ENCODE measurements at places on chromosomes 4 and X.

GRCh38 chr4:139774759-139775487, 109.3 kb downstream of the MGST2 start:
- no peak for DNase-seq

DNA sequence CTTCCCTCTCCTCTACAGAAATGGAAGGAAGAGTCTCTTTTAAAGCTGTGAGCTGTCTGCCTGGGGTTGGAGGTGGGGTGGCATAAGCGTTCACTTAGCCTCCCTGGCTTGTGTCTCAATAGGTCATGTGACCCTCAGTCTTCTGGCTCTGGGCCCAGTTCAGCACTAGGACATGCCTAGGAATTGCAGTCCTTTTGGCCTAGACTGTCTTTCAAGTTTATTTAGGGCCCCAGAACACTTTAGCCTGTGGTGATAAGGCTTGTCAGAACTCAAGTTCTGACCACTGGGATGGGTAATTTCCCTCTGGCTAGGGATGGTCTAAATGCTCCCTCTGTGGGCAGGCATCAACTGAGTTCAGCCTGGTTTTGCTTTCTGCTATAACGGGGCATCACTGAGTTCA, 34.3 kb upstream of the ARMCX4 start:
- no peak for DNase-seq

DNA sequence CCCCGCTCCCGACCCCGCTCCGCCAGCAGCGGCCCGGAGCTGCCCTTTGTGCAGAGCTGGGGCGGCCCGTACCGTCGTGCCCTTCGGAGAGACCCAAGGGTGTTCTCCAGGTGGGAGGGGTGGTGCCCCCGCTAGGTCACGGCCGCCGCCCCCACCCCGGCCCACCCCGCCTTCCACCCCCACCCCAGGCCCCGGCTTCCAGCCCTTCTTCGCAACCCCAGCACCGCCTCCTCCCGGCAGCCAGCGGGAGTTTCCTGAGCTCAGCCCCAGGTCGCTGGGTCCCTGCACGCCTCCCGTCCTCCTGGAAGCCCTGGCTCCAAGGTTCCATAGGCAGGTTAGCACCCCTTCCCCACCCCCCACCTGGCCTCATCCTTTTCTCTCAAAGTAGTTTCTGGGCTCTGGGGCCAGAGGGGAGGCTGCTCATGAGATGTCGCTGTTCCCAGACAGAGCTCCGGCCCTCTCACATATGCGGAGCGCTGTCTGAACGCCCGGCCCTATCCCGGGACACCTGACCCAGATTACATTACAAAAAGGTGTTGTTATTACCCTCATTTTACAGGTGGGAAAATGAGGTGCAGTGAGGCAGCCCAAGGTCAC, 25.2 kb upstream of the FGFR3 start:
- peak; percentile 33 for DNase-seq

GRCh38 chrX:20498851-20499635, 232.3 kb upstream of the RPS6KA3 start:
- no peak for DNase-seq

- no peak for DNase-seq
Observed at GRCh38 chrX:49269767-49270248, at the start of gene PPP1R3F. TSS of gene PPP1R3F (plus strand) at chrX:49269793. CDS start at chrX:49269870, 77 bp downstream.

DNA sequence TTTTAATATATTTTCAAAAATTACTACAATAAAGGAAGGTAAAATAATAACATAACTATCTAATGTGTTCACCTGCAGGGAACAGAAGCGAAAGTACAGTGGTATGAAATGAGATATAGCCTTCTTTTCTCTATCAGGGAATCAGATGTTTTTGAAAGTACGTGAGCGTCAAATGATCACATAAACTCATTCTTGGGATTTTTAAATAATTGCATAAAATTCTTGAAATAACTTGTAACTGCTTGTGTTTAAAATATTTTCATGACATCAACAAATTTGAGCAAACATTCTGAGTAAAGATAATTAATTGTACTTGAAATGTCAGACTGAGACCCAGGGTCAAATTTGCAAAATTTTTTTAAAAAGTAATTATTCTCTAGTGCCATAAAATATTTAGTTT, 193.5 kb upstream of the NEIL3 start:
- DNase-seq: no peak

- DNase-seq: no peak
Observed at GRCh38 chr4:74942251-74942917, 9.5 kb downstream of the PARM1 start.

DNA sequence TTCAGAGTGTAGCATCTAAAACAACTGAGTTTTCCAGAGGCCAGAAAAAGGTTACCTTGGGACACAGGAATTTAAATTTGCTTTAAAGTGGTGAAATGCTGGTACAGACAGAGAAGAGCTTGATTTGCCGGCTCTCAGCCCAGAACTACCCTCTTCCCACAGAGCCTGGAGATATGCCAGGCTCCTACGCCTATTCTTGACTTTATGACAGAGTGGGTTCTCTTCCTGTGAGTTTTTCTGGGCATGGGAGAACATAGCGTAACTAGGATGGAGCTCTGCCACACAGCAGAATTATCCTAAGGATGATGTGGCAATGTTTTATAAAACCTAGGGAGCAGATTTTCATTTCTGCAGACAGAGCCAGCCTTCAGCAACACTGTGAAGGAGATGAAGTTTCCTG, 241.8 kb downstream of the GRIA3 start:
- DNase-seq: no peak
